PC-3 (cell line): ENCODE measurements at places on chromosomes 12 and 14. TPM values are rescaled to one million over a fixed set of nuclear protein-coding genes. Genes with fewer than 3 reads are reported as not detected.

The MANSC1 gene
- 2.8 and 3.1 TPM in 2 replicates for total RNA-seq

The SIX6 gene
- not detected in 2 replicates for total RNA-seq

The RAPGEF3 gene
- 6.7 and 9.3 TPM in 2 replicates for total RNA-seq

The NOXRED1 gene
- 0.33 and 0.46 TPM in 2 replicates for total RNA-seq
